Melanocyte of skin (primary cell): ENCODE measurements at places on chromosomes 4 and X. TPM values are rescaled to one million over a fixed set of nuclear protein-coding genes. Genes with fewer than 3 reads are reported as not detected.

POU3F4 gene
- not detected in 2 replicates for total RNA-seq

NXF2B gene
- total RNA-seq: not detected in 2 replicates

STPG2 gene
- 0.34 and 0.36 TPM in 2 replicates for total RNA-seq

TRIM75 gene
- total RNA-seq: not detected in 2 replicates

USP17L11 gene
- not detected in 2 replicates for total RNA-seq
